ENCODE measurements at places on chromosomes 3 and 15.

GRCh38 chr15:93247466-93248121, 158.6 kb upstream of the RGMA start:
- no peak for DNase-seq

GRCh38 chr3:124627501-124627908, 102.7 kb upstream of the UMPS start:
- DNase-seq: no peak

- DNase-seq: peak; percentile 43
These were observed 162.5 kb downstream of the FNDC3B start for GRCh38 chr3:172201870-172202236.

GRCh38 chr3:152050903-152051302, 177.5 kb downstream of the SUCNR1 start:
- DNase-seq: no peak

GRCh38 chr15:31279221-31280045, 47.2 kb upstream of the KLF13 start:
- no peak for DNase-seq

DNA sequence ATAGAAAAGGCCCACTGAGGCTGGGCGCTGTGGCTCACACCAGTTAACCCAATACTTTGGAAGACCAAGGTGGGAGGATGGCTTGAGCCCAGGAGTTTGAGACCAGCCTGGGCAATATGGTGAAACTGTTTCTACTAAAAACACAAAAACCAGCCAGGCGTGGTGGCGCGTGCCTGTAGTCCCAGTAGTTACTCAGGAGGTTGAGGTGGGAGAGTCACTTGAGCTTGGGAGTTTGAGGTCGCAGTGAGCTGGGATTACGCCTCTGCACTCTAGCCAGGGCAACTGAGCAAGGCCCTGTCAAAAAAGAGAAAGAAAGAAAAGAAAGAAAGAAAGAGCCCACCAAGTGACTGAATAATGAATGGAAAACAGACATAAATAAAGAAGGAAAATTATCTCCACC, 32.0 kb downstream of the TAMM41 start:
- DNase-seq: no peak

- no peak for DNase-seq
These were observed 26.0 kb upstream of the SPPL2A start for GRCh38 chr15:50791486-50791885.

DNA sequence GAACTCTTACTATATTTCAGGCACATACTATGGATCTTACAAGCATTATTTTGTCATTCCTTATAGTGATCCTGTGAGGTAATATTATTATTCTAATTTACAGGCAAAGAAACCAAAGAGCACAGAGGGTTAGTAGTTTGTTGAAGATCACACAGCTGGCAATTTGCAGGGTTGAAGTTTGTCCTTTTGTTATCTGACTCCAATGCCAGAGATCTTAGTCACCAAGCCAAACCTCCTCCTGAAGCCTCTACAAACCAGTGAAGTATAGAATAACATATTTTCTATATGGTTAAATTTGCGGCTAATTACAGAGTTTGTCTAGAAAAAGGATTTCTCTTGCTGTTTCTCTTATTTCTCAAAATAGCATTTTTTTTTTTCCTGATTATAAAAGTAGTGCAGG, 11.2 kb downstream of the ISLR2 start:
- no peak for DNase-seq

- peak; percentile 64 for DNase-seq
These were observed 835 bp downstream of the UBE3A start for GRCh38 chr15:25437777-25438600.

DNA sequence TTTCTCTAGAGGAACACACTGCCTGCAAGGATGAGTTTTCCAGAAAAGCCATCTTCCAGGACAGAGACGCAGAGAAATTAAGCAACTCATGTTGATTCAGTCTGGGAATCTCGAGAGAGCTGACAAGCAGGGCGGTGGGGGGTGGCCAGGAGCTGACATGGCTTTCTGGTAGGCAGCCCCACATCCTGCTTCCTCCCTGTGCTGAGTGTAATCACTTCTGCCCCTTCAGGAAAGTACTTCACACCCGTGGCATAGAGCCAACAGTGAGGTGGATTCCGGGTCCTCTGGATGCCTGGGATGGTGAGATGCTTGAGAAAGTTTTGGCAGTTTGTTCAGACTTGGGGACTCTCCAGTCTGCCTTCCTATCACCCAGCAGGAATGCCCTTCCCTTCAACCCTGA, 221.1 kb downstream of the SLCO3A1 start:
- DNase-seq: peak; percentile 20

GRCh38 chr3:22980346-22980745, 222.8 kb upstream of the UBE2E2 start:
- DNase-seq: peak; percentile 27

GRCh38 chr3:190767851-190768250, 94.6 kb downstream of the GMNC start:
- no peak for DNase-seq

- no peak for DNase-seq
These were observed 601.2 kb downstream of the PYDC2 start for GRCh38 chr3:192062186-192062585.

GRCh38 chr15:27834684-27835083, 264.4 kb downstream of the OCA2 start:
- no peak for DNase-seq

DNA sequence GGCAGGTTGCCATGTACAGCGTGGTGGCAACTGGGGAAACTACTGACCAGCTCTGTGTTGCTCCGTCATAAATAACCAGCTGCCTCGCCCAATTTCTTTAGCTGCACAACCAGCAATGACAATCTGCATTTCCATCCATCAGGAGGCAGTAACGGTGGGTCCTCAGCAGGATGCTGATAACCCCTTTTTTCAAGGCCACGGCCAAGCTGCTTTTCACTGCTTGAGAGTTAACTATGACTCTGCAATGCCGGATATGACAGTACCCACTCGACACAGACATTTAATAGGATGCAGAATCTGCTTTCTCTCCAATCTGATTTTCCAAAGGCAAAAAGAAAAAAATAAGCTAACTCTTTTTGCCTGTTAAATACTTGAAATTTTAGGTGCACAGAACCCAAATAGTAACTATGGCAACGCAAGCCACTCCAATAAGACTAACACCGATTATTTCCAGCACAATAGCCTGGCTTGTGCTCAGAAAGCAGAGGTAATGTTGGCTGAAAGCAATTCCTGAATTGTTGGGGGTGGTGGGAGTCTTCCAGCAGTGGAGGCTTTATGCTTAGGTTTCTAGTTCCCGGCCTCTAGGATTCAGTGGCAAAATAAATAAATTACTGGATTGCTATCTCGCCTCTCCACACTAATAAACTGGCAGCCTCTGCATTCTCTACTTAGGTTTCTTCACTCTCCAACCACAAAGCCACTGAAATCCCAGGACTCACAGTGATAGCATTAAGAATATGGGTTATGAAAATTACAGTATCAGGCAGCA, 31.2 kb upstream of the SRGAP3 start:
- no peak for DNase-seq

DNA sequence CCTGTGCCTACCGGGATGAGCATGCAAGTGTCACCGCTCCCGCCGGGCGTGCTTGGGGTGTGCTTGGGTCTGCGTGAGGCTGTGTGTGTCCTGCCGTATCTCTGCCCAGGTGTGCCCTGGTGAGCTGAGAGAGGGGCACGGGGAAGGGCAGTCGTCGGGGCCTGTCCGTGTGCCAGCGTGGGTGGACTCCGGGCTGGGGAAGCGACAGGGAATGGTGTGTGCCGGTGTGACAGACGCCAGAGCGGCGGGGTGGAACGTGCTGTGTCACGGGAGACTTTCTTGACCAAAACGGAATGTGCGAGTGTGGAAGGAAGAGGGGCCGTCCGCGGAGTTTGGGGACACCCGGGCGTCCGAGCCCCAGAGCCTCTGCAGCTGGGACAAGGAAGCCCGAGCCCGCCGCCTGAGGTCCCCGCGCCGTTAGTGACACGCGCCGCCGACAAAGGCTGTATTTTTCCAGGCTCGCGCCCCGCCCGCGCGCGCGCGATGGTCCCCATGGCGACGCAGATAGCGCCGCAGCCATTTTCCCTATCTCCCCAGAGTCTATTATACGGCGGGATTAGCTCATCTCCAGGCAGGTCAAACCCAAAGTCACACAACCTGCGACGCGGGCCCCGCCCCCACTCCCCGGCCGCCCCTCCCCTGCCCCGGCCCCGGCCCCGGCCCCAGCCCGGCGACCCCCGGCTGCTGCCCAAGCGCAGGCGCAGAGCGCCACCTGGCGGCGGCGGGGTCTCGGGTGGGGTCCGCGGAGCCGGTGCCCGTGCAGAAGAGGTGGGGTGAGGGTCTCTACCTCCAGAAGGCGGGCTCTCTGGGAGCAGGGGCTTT, 4.5 kb upstream of the GATA2 start:
- peak; percentile 84 for DNase-seq

GRCh38 chr3:178126686-178127085, 409.6 kb upstream of the KCNMB2 start:
- no peak for DNase-seq

All from AG08396 (cell line).